Stimulated activated CD4-positive, alpha-beta T cell treated with anti-CD3 and anti-CD28 coated beads, Interleukin-2, amount 100 ng/mL, for 24 hours (primary cell): ENCODE measurements at places on chromosomes 5 and 9.

- DNase-seq, result no peak
Observed at GRCh38 chr9:11702548-11702947, 990.6 kb upstream of the TYRP1 start.

DNA sequence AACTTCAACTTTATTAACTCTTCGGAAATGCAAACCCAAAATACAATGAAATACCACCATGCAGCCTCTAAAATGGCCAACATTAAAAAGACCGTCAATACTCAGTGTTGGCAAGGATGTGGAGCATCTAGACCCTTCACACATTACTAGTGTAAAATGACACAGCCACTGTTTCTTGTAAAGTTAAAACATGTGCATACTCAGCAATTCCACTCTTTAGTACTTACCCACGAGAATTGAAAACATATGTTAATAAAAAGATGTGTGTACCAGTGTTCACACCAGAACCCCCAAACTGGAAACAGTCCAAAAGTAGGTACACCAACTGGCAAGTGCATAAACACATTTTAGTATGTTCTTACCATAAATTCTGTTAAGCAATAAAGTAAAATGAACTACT is 294.7 kb downstream of the PLK2 start:
- DNase-seq, result no peak

GRCh38 chr5:135324160-135324559 is 74.9 kb downstream of the MACROH2A1 start:
- DNase-seq, result no peak

DNA sequence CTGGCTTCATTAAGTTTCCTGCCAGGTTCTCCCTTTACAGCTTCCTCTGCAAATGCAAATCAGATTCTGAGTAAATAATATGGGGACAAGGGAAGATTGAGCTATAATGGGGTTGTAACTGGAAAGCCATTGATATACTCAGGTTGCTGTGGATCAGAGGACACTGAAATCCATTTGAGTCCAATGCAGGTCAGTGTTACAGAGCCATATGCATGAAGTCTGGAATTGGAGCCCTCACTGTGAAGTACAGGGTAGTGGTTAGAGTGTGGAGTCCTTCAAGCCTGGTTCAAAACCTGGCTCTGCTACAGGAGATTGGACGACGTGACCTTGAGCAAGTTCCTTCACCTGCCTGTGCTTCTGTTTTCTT is 48.7 kb downstream of the TIMD4 start:
- no peak for DNase-seq

GRCh38 chr5:40124367-40124766 is 555.3 kb upstream of the PTGER4 start:
- DNase-seq, result no peak

GRCh38 chr5:139854029-139854605 is 58.5 kb downstream of the PSD2 start:
- DNase-seq, result no peak

GRCh38 chr5:123673107-123673506 is 161.1 kb downstream of the CSNK1G3 start:
- no peak for DNase-seq

DNA sequence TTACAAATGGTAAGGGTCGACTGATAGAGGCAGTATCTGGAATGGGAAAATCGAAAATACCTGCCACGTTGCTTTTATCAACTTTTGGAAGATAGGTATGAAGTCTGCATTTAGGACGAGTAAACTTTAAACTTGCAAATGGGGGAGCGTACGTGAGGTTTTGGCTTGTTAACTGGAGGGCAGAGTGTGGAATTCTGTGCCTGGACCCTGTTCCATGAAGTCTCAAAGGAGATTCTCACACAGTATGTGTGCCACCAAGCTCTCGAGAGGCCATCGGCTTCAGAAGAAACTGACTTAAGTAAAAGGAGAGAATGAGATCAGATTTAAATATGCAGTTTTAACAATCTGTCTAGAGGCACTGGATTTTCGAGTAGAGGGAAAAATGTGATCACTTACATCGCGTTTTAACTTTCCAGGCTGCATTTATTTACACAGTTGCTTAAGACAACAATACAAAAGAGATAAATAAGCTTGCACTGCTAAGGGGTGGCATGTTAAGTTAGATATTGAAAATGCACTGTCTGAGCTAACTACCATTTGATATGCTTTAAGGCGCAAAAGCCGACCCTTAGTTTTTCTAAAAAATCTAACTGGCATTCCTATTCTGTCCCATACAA is 401.6 kb downstream of the EBF1 start:
- DNase-seq, result no peak

DNA sequence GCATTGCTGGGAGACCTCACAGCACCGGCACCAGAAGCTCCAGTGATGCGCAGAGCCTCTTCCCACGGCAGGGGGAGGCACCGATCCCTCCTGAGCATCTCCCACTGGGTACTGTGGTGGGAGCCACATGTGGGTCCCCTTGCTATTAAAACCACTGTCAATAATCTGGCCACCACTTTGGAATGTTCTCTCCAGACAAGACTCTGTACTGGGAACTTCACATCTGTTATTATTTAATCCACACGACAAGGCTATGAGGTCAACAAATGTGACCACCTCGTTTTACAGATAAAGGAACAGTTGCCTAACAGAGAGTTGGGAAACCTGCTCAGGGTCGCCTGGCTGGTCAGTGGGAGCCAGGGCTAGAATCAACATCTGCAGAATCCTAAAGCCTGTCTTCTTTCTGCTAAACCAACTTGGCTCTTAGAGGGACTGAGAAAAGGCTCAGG is 72.7 kb downstream of the EPB41L4B start:
- DNase-seq, result no peak

- no peak for DNase-seq
Observed at GRCh38 chr5:138024117-138024516, 8.8 kb downstream of the FAM13B start.

DNA sequence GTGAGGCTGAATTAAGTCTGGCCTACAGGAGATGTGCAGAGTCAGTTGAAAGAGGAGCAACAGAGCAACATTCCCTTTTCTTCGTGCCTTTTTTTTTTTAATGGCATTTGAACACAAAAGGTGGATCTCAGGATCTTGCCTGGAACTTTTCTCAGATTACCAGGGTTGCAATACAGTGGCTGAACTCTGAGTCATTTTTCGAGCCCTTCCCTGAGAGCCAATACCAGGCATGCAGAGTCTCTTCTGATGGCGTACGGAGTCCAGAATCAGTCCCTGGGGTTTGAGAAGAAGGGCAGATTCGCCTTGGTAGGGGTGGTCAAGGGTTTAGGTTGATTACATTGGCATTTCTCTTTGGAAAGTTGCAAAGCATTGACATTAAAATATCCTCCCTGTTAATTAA is 271.5 kb downstream of the GAS1 start:
- no peak for DNase-seq

DNA sequence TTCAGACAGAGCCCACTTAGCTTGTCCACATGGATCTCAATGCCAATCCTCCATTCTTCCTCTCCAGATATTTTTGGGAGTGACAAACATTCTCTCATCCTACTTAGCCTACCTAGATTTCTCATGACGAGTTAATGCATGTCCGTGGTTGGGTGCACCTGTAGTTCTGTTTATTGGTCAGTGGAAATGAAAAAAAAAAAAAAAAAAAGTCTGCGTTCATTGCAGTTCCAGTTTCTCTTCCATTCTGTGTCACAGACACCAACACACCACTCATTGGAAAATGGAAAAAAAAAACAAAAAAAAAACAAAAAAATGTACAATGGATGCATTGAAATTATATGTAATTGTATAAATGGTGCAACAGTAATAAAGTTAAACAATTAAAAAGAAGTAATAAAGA is 59.0 kb downstream of the BASP1 start:
- no peak for DNase-seq

DNA sequence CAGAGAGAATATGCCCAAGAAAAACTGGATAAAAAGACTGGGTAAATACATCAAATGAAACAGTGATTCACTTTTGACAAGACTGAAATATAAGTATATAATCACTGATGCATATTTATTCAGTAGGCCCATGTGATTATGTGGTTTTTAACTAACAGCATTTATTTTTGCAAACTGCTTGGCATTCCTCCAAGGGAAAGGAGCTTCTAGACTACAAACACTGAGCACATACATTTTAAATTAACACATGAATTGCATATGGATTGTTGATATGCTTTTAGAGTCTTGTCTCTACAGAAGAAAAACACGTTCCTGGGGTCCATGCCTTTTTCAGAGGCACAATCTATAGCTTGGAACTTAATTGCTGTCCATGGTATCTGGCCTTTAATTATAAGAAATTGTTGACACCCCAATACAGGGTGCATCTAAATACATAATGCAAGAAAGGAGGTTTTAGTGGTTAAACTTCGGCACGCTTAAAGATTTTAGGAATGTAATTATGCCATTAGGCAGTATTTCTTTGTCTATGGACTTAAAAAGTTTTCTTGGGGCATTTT is 6.9 kb upstream of the MEIKIN start:
- DNase-seq, result no peak

DNA sequence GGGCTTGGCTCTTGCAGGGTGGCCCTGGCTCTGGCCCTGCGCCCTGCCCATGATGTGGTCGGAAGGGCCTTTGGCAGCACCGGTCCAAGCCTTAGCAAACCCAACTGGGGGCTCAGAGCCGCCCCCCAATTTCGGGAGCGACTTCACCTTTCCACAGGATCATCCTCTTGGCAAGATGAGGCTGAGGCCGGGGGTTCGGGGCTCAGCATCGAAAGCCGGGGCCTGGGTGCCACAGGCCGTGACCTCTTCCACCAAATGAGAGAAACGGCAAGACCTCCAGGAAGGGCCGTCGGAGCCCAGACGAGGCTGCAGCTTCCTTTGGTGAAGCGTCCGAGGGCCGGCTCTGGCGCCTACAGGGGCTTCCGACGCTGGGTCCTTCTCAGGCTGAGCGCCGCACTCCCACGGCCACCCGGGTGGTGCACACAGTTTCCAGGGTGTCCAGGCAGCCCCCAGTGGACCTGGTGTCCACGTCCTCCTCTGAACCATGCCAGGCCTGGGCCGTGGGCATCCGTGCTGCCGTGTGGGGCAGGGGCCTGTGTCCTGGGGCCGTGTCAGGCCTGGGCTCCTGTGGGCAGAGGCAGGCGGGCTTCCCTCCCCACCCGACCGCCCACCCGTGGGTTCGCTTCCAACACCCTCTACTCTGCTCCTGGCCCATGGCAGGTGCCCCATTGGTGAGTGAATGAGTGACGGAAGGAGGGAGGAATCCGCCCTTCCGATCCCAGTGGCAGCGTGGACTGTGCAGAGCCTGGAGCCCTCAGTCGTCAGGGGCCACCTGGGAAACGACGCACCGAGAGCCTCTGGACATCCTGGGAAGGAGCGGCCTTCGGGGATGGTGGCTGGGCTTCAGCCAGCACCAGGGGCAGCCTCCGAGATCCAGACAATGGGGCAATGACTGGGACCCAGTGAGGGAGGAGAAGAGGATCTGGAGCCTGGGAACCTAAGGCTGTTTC is 5.2 kb upstream of the AGPAT2 start:
- no peak for DNase-seq

DNA sequence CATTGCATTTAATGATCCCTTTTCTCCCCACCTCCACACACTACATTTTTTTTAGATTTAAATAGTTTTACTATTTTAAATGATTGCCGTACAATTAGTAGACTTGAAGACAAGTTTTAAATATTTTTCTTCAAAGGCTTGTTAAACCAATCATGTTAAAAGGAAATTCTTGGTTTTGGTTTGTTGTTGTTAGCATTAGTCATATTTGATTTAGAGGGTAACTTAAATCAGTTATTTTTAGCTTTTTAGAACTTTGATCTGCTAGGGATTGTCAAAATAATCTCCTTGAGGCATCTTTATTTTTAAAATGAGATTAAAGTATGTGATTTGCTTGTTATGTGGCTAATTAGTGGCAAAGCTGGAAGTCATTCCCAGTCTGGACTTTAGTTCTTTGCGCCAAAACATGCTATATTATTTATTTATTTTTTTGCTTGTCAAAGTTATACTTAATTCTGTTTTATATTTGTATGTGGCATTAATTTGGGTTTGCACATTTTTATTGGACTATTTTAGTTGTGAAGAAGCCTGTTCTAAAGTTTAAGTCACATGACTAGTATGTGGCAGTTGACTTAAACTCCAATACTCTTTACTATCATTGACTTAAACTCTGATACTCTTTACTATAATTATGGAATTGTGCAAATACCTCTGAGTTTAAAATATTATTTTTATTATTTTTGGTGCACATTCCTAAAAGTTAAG is 14.7 kb downstream of the ITGA1 start:
- no peak for DNase-seq

DNA sequence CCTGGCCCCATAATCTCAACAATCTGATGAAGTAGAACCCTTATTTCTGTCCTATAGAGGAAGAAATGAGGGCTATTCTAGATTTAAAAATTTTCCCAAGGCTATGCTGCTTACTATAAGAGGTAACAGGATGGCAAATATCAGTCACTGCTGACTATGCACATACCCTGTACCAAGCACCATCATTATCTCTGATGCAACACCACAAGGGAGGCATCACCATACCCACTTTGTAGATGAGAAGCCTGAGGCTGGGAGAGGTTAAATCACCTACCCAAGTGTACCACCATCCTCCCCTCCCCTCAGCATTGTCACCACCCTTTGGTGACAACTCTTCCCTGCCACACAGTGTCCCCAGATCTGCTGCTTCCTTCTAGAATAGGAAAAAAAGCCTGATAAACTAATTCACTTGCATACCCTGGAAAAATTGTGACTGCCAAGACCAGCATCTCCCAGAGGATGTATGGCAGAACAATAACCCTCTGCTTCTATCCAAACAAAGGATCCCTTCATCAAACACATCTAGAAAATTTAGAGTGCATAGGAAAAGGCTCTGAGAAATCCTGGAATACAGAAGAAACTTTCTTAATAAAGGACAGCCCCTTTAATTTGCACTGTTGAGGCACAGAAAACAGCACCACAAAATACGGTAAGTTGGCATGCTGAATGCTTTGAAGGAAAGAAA is 48.3 kb downstream of the PRRC1 start:
- DNase-seq, result no peak

DNA sequence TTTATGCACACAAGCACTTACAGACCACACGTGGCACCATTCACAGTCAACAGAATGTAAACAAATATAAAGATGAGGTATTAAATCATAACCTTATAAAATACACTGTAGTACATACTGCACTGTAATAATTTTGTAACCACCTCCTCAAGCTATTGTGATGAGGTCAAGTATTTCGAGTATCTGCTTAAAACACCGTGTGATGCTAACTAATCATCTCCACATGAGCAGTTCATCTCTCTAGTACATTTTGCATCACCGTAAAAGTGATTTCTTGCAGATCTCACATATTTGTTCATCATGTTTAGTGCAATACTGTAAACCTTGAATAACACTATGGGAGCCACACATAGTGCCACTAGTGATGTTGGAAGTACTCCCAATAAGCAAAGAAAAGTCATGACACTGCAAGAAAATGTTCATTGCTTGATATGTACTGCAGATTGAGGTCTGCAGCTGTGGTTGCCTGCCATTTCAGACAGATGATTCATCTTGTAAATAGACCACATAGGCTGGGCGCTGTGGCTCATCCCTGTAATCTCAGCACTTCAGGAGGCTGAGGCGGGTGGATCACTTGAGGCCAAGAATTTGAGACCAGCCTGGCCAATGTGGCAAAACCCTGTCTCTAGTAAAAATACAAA is 44.3 kb downstream of the FOXB2 start:
- DNase-seq, result no peak

- no peak for DNase-seq
Observed at GRCh38 chr5:78553580-78554353, 94.8 kb downstream of the LHFPL2 start.
